Stimulated activated CD4-positive, alpha-beta T cell treated with anti-CD3 and anti-CD28 coated beads, Interleukin-1b, Interleukin-23, amount 100 ng/mL, for 48 hours (primary cell): ENCODE measurements at places on chromosomes 2 and 18.

DNA sequence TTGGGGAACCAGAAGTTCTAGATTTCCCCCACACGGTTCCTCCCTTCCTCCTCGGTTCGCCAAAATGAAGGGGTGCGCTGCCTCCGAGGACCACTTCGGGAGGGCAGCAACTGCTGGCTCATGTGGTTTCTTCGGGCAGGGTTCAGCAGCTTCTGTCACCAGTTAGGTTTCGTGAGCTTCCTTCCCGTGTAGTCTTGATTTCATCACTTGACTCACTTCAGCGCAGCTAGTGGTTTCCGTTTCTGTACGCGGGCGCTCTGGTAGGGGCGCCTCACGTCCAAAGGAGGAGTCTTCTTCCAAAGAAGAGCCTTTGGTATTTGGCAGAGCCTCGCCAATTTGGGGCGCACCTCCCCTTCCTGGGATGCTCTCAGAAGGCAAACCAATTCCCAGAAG is 485 bp upstream of the GALNT3 start:
- DNase-seq = peak; percentile 69

GRCh38 chr2:100259106-100259505 is 63.2 kb downstream of the LONRF2 start:
- no peak for DNase-seq

GRCh38 chr2:233853883-233854240 is 473 bp downstream of the HJURP start:
- no peak for DNase-seq

DNA sequence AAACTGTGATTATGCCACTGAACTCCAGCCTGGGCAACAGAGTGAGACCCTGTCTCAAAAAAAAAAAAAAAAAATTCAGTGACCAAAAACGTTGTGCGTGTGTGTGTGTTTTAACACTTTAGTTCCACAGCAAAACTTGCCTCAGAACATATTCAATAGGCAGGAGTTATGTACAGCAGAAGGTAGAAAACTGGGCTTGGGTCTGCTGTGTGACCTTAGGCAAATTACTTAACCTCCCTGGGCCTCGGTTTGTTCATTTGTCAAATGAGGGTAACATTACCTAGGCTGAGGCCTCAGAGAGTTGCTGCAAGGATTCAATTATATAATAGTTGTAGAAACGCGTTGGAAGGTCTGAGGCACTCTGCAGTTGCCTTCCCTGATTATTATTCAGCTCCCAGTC is 10.3 kb upstream of the SCG2 start:
- no peak for DNase-seq

GRCh38 chr2:53545604-53546003 is 222.0 kb upstream of the CHAC2 start:
- no peak for DNase-seq
